ENCODE measurements at places on chromosomes 3 and 15.

DNA sequence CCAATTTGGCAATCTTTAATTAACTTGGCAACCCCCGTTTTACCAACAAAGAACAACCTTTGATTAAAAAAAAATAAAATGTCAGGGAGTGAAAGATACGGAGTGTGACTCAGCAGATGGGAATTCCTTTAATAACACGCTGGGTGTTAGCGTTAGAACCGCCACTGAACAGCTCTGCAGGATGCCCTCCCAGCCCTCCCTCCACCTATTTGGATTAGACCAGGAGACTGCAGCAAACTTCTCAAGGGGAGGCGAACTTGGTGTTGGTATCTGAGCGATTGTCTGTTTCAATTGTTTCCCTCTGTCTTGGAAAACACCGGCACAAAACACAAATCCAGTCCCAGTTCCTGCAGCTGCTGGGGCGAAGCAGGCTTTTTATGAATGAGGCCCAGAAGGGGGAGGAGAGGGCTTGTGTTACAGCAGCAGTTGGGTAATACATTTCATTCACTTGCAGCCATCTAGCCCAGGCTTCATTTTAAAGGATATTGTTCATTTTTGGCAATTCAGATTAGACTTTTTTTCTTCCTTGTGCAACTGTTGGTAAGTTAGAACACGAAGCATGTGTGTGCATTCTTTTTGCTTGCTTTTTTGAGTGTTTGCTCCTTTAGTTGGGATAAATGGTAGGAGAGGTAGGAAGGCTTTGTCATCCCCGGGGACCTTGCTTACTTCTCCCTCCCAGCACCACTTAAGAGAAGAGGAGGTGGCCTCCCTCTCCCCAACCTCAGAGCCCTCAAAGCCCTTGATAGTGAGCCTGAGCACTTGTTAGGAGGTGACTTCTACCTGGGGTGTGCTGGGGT lies 152.3 kb downstream of the IGF1R start:
- no peak for DNase-seq

GRCh38 chr3:17175187-17175807 lies 290.5 kb downstream of the PLCL2 start:
- no peak for DNase-seq

DNA sequence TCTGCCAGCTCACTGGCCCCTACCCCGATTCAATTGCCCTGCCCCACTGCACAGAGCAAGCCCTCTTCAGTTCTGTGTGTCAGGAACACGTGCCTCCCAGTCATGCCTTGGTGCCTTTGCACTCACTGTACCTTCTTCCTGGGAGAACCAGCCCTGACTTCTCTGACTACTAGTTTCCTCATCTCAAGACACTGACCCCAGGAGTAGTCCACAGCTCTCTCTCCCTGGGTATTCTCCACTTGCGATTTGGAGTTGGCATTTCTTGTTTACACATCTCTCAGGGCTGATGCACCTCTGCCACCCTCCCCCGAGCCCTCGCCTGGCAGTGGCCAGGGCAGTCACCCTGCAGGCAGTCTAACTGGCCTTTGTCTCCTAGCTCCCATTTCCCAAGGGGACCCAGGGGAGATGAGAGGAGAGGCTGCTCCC lies 5.7 kb downstream of the CISH start:
- no peak for DNase-seq

- no peak for DNase-seq
Observed at GRCh38 chr3:129039271-129040038, 21.1 kb upstream of the GP9 start.

DNA sequence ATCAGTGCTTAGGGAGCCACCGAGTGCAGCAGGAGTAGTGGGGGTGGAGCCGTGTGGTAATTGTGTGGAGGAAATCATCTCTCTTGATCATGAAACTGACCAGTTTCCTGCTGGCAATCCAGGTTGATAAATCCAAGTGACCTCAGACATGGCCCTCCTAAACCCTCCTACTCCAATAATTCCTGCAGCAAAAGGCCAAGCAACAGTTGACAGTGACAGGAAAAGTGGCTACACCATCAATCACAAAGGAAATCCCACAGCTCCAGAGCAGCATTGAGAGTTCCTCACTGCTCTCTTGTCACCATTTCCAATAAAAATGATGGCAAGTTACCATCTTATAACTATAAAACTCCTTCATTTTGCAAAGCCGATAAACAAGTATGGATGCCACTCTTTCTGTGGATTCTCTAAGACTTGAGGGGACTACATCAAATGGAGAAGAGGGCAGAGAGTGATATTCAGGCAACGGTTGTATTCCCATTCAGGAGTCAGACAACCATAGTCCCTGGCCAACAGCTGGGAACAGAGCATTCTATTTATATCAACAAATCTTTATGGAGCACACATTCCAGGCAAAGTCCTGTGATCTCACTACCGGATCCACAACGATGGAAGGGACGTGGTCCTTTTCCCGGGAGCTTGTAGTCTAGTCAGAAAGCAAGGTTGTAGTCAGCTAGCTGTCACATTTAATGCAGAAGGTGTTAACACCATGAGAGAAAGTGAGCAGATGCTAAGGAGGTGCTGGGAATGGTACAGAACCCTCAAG lies 312.5 kb upstream of the CTNNB1 start:
- no peak for DNase-seq

Data from activated T-cell treated with anti-CD3 and anti-CD28 coated beads for 4 hours (primary cell).